ENCODE measurements at places on chromosomes 7 and 10.

DNA sequence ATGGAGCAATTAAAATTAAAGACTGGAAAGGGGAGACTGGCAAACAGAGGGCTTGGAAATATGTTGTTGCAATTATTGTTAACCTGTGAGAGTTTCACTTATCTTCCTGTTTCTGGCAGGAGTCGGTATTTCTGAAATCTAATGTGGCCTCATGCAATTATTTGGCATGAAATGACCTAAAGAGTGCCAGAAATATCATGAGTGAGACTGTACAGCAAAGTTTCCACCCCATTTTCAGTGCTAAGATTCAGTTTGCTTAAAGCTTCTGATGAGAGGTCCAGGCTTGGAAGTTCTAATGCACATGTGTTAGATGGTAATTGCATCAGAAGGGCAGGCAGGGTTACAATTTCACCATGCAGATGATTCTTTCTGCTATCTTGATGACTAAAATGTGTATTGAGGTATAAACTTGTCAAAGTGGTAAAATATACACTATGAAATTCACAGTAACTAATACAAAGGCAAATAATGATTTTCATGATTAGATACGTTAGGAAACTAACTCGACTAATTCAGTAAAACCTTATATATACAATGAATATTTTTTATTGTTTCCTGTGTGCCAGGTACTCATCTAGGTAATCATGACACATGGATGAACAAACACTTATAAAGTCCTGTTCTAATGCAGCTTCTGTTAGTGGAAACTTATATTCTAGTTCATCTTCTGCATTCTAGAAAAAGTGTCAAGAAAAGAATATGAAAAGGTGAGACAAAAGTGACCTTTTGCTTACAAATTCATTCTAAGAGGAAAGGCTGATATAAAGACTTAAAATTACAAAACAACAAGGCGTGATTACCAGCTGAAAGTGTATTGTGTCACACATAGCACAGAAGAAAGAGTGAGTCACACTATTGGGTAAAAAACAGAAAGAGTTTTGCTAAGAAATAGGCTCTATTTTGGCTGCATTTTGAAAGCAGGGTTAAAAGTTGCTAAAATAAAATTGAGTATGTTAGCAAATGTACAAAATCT lies 533.4 kb upstream of the SEMA3D start:
- no peak for DNase-seq

DNA sequence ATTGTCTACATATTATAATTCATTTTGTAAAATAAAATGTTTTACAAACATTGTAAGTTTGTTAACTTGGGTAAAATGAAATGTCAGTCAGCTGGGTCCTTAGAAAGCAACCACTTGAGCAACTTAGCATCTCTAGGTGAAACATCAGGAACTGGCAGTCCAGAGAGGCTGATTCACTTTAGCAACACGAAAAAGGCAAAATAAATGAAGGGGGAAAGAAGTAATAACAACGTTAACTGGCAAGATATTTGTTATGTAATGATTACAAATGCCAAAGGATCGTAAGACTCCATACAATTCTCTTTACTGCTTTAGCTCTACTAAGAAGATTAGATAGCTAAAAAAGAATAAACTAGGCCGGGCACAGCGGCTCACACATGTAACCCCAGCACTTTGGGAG lies 5.0 kb downstream of the PDZD8 start:
- no peak for DNase-seq

- no peak for DNase-seq
Observed at GRCh38 chr7:101884671-101885596, 67.5 kb downstream of the CUX1 start.

- DNase-seq = no peak
Observed at GRCh38 chr10:47111329-47111862, 188.6 kb upstream of the GDF10 start.

DNA sequence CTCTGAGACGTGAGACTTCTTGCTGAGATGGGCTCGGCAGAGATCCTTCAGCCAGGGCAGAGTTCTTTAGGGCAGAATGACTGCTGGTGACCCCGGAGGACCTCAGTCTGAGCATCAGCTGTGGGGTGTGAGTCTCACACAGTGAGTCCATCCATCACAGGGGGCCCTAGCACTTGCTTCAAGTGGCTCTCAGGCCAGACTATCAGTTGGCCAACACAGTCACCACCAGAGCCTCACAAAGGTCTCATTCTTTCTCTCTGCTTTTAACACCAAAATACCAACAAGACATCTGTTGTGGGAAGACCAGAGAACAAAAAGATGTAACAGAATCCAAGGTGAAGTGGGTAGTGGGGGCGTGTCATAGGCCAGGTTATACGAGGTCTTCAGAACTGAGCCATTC lies 345.6 kb upstream of the NRP1 start:
- no peak for DNase-seq

DNA sequence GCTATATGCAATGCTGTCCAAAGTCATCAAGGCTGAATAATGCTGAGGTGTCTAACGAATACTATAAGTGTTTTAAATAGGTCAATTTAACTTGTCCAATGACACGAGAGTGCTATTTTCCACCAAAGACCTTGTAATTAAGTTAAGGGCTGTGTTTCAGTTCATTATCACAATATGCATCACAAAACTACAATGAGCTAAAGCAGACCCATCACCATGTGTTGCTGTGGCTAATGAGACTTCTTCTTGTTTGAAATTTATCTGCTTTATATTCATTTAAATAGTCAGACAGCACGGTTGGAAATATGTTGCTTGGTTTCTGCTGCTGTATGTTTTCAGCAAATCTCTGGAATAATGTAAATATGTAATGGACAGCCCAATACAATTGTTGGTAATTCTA lies 292.5 kb upstream of the VSTM2A start:
- DNase-seq = no peak

GRCh38 chr7:30344513-30344912 lies 60.1 kb downstream of the ZNRF2 start:
- no peak for DNase-seq

DNA sequence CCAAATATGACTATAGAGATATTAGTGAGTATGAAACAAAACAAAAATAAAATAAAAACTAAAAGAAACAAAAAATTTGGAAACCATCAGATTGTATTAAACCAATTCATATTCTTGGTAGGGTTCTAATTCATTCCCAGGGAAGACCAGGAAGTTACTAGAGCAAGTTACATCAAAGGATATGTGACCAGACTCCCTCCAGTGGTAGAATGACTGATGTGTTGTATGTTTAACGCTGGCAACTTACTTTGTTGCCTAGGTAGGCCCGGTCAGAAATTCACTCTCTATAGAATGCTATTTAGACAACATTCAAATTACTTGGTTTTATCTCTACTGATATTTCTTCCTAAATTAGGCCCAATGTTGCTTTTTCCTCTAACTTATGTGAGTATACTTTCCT lies 5.2 kb downstream of the PHYHIPL start:
- no peak for DNase-seq

- DNase-seq = no peak
Observed at GRCh38 chr7:119996634-119997033, 276.3 kb upstream of the KCND2 start.

DNA sequence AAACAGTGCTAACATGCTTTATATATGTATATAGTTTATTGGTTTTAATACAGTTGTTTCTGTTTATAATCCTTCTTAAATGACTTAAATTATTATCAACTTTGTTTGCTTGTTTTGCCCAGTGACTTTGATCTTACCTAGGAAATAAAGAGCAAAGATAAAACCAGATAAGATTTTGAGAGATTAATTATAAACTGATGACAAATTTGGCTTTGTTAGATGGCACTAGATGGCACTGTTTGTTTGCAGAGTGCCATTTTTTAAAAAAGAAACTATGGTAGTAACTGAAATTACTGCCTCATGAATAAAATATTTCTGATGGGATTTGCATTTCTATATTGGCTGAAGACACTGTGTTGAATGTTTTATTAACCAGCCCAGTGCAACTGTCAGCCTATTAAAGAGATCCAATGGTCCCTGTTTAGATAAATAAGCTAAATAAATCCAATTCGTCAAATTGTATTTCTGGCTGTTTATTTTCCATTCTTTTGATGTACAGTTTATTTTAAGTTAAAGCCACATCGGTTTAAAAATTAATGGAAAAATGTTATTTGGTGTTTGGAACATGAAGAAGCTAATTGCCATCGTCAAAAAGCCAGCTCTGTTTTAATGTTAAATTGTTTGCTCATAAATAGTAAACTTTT lies 28.7 kb downstream of the VTI1A start:
- no peak for DNase-seq

GRCh38 chr10:71211053-71211452 lies 1.3 kb upstream of the UNC5B start:
- no peak for DNase-seq

- no peak for DNase-seq
Observed at GRCh38 chr10:98030093-98030821, at the start of gene CRTAC1. CRTAC1 (minus strand) TSS chr10:98030621; CDS start chr10:98030472, 149 bp downstream.

- DNase-seq = no peak
Observed at GRCh38 chr10:6394084-6394483, 186.0 kb downstream of the PRKCQ start.

- DNase-seq = no peak
Observed at GRCh38 chr7:94160719-94161435, 156.7 kb upstream of the BET1 start.

DNA sequence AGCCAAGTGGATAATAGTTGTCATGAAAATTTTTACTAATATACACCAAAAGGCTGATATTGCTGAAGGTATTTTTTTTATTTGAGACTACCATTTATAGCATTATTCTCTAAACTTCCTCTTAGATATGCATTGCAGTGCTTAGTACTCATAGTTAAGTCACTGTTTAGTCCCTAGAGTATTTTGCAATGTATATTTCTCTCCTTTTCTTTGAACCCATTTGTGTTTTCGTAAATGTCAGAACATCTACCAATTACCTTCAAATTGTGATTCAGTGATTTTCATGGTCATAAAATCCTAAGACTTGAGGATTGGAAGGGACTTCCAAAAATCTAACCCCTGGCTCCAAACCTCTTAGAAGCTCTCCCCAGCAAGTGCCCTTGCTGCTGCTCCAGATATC lies 21.5 kb upstream of the CYP26C1 start:
- no peak for DNase-seq

DNA sequence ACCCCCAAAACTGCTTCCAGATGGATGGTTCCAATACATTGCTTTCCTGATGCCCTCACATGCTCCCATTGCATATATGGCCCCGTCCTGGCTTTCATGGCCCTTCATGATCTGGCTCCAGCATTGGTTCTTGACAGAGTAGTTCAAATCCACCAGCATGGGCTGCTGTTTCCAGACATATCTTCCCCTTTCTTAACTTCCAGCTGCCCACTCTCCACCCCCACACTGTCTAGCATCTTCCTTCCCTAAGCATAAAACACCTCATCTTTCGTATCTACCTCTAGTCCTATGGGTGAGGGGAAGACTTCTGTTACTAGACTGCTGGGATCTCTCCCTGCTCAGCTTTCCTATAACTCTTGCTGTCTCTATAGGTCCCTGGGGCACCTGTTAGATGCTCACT lies 13.2 kb upstream of the GOLGA7B start:
- no peak for DNase-seq

DNA sequence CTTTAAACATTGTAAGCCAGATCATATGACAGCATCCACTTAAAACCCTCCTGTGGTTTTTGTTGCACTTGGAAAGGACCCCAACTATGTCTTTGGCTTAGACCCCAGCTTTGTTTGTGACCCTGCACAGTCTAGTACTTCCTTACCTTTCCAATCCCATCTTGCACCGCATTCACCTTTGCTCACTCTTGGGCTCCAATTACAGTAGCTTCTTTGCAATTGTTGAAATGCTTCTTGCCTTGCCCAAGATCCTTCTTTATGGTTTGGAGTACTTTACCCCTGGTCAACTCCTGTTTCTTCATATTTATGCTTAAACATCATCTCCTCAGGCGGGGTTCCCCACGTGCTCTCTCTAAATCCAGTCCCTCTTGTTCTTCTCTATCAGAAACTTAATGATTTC lies 162.6 kb downstream of the PTEN start:
- DNase-seq = no peak

DNA sequence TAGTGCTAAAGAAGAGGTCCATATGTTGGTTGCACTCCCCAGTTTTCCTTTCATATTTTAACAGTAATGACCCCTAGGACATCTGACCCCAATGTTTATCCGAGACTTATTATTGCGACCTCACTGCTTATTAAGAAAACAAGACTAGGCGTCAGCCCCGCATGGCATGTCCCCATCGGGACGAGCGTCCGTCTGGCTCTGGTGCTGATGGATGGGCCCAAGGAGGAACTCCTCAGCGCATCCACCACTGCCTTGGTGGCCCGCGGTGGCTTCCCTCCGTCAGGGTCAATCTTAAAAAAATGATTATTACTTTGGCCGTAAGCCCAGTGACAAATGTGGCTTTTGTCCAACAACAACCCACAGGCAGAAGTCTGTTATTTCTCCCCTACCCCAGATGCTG lies 40.1 kb upstream of the CXCL12 start:
- DNase-seq = no peak

DNA sequence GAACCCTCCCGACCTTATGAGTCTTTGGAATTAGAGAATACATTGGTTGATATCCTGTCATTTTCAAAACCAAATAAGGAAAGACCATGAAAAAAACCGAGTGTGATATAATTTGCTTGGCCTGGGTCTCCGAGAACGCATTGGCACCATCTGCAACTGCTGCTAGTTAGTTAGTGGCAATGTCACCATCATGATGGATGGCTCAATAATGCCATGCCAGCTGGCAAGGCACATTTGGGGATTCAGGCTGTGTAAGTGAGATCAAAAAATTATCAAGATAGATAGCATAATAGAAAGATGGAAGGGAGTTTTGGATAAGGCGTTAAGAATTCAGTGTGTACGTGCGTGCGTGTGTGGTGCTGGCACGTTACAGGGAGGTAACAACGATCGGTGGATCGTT lies 134.7 kb upstream of the TCERG1L start:
- DNase-seq = no peak

DNA sequence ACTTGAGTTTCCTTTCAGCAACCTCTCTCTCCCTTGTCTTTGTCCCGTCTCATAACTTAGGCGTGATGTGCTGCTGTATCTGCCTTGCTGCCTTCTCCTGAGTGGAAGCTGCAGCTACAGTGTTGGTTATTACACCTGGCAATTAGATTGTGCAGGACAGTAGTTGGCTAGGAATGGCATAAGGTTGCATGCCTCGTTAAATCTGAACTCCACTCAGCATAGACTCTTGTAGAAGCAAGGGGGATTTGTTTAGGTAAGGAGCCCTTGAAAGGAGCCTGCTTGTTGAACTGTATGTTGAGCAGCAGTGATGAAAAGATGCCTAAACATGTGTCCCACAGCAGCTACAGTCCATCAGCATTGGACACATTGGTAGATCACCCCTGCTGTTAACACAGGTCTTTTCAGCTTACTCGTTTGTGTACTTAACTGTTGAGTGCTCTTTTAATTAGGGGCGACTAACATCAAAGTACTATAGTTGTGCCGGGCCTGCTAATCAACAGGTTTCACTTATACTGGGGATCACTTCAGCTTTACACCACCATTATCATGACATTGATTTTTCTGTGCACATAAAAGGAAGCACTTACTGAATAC lies 225.0 kb downstream of the AUTS2 start:
- no peak for DNase-seq

GRCh38 chr10:35705671-35706070 lies 63.6 kb upstream of the FZD8 start:
- DNase-seq = no peak

All from brain pericyte (primary cell).